ENCODE measurements at places on chromosomes 6 and 20.

DNA sequence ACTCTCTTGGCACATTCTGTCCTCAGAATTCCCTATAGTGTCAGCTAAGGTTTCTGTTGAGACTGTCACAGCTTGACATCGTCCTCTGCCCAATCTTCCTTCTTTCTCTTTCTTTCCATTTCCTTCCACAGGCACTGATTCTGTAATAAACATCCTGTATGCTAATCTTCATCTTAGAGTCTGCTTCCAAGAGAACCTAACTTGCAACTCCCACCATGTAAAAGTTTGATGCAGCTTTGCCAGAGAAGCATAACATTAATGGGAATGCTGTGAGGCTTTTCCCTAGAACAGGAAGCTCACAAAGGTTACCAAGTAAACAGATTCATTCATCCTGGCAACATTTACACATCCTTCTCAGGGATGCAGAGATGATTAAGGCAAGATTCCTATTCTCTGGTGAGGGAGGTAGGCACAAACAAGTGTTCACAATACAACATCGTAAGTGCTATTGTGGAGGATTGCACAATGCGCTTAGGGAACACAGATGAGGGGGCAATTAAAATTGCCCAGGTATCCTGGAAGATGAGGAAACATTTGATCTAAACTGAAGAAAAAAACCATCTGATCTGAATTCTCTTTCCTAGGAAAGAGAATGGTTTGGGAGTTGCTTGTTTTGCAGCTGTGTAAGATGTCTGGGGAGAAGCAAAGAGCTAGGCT lies 74.7 kb downstream of the GRM1 start:
- no peak for DNase-seq

- DNase-seq: no peak
Observed at GRCh38 chr6:44739181-44739580, 351.7 kb downstream of the CDC5L start.

- no peak for DNase-seq
Observed at GRCh38 chr6:28812778-28813569, 110.8 kb downstream of the TRIM27 start.

- DNase-seq: no peak
Observed at GRCh38 chr6:28817808-28818145, 106.0 kb downstream of the TRIM27 start.

DNA sequence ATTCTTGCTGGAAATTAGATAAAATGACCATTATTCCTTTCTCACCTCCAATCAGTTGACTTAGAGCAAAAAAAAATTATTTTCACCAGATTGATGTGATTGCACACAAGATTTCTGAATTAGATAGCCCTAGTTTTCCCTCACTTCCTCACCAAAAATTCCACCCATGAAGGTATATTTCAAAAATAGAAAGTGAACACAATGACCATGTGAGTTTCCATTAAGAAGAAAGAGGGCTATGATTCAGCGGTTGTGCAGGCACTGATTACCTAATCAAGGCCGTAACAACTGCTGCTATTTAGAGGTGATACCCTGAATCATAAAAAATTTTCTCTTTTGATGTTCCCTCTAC lies 19.5 kb upstream of the RALGAPA2 start:
- no peak for DNase-seq

DNA sequence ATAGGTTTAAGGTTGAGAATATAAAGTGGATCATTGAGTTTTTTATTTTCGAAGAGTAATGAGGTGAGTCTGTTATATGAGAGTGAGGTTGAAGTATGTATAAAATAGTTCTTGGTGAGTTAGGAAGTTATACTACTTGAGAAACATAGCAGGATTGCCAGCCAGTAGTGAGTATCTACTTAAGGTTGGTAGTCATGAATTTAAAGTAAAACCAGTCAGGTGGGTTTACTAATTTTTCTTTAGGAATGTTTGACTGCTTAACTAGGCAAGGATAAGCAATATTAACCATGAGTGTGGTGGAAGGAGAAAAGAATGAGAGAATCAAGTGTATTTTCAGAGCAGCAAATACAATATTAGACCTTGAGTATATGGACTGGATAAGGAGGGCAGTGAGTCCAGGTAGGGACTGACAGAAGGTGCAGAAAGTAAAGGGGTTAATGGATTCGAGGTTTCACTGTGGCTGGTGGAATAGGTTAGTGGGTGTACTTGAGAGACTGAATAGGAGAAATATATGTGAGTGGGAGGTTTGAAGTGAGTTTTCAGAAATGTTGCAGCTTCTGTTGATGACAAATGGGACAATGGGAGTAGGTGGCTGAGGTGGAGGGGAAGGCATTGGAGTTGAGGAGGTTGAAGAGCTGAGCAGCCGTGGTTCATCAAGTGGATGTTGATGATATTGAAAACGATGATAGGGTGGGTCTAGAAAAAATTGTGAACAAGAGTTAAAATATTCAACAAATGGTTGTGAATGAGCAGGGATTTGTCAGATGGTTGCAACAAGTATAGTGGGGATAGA lies 232.5 kb upstream of the ASCC3 start:
- DNase-seq: no peak

- DNase-seq: no peak
Observed at GRCh38 chr6:157328108-157328692, 4.9 kb upstream of the TMEM242 start.

Measured in NK-92 treated with Interleukin-12 subunit alpha and Interleukin-12 subunit beta, amount 100 ng/mL, for 24 hours (cell line).